ENCODE measurements at places on chromosomes 11 and 22.

DNA sequence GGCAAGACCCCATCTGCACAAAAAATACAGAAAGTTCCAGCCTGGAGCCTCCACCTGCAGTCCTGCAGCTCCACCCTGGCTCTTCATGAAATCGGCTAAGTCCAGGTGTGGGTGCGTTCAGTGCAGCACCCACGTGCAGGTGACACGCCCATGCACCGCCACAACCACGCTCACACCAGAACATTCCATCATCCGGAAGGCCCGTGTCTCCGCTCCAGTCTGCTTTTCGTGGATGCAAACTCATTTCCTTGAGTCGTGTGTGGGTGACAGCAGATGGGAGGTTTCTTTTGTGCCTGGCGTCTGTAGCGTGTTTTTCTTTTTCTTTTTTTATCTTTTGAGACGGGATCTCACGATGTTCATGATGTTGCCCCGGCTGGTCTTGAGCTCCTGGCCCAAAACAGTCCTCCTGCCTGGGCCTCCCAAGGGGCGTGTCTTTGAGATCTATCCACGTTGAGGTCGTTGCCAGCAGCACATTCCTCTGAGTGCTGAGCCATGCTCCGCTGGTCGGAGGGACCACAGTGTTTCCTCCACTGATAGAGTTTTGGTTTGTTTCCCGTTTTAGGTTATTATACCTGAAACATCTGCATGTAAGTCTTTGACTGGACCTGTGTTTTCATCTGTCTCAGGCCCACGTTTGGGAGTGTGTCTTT is 7.2 kb downstream of the PTDSS2 start:
- no peak for DNase-seq

DNA sequence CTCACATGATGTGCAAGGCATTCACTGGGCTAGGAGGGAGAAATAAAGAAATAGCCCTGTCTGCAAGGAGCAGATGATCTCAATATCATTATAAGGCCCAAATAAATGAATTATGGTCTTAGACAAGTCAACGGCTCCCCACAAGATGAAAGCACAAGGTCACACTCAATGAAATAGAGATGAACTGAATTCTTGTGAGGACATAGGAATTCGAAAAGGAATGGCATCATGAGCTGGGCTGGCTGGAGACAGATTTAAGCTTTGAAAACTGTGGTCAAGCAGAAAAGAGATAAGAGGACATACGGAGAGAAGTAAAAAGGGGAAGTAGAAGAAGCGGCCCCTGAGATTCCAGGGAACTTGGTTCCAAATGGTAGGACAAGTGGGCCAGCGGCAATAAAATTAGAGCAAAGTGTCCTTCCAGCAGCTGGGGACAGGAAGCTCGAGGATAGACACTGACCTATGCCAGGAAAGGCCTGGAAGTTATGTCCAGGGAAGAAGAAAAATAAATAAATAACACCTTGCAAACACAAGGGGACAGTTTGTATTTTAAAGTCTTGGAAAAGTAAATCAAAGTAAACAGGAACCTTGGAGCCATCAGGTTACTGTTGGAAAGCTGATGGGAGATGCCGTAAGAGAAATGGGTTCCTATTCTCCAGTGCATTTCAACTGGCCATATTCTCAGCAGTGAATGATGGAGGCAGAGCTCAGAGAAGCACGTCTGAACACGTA is 37.8 kb downstream of the GALNT18 start:
- no peak for DNase-seq

GRCh38 chr22:33329398-33329797 is 271.2 kb upstream of the SYN3 start:
- DNase-seq: no peak

- no peak for DNase-seq
Observed at GRCh38 chr11:134901542-134901941, 489.5 kb upstream of the B3GAT1 start.

- no peak for DNase-seq
Observed at GRCh38 chr11:66861774-66862558, 5.1 kb downstream of the LRFN4 start.

GRCh38 chr22:25698978-25699377 is 43.0 kb upstream of the MYO18B start:
- no peak for DNase-seq

- DNase-seq: no peak
Observed at GRCh38 chr11:66419825-66420224, 1.0 kb upstream of the NPAS4 start.

DNA sequence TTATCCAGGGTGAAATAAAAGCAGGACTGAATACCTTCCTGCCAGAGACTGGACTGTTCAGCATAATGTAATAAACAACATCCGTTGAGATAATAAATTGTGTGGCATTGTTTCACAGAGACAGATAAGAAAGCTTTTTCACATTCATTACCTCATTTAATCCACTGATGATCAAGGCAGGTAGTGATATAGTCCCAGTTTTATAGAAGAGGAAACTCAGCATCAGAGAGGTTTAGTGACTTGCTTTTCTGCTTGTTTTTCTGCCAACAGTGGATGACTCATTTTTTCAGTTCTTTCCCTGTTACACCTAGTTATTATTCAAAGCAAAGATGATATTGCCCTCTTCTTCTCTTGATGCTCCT is 4.0 kb downstream of the MYO18B start:
- DNase-seq: no peak

DNA sequence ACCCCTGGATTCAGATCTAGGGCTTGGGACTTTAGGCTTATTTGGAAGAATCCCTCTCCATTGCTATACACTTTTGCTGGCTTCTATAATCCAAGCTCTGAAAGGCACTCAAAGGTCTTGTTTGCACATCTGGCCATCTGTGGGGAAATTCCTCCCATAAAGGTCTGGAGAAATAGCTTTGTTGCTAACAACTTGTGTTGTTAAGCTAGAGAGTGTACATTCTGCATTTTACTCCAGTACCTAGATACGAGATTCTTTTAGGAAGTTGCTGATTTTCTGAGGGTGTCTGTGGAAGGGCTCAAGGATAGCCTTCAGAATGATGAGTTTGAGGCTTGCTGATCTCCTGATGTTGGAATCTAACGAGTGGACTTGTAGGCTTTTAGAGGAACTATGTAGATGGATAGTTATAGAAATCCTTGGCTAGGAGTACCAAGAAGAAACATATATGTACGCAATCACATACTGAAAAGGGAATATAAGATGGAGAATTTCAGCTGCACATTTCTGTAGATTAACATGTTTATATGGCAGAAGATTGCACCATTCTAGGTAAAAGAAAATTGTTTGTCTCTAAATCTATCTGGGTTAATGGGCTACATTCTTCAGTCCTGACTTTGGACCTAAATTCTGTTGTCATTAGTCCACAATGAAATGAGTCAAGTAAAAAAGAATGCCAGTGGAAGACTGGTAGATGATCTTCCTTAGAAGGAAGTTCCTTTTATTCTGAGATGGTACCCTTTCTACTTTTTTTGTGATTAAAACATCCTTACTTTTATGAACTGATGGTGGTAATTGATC is 51.0 kb downstream of the UBASH3B start:
- DNase-seq: no peak

DNA sequence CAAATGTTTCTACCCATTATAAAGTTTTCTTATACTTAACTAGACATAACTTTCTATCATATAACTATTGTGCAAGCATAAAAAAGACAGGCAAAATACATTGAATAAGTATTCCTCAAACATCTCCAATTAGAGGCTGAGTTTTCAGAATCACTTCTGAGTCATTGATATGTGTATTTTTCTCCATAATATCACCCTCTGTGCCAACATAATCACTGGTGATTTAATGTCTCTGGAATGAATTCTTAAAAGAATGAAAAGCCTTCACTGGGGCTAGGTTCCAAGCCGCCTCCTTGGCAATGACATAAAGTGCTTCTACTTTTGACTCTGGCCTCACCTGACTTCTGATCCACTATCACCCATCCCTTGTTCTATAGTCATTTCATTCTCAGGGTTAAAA is 197.0 kb upstream of the E2F8 start:
- no peak for DNase-seq

GRCh38 chr22:19041704-19042074 is 80.5 kb downstream of the DGCR2 start:
- no peak for DNase-seq

DNA sequence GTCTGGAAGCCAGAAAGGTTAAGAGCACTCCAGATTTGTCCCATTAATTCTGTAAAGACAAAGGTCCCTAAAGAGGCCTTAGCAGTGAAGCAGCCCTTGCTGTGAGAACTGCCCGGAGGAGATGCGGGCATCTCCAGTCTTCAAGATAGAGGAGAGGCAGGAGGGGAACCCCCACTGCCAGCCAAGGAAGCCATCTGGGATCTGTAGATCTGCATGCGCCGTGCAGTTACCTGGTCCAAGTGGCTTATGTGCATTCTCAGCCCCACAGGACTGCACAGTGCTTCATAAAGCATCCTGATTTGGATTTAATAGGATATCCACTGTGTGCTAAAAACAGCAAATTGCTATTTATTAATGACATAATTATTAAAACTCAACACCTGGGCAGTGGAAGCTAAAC is 834.6 kb downstream of the NTM start:
- no peak for DNase-seq

DNA sequence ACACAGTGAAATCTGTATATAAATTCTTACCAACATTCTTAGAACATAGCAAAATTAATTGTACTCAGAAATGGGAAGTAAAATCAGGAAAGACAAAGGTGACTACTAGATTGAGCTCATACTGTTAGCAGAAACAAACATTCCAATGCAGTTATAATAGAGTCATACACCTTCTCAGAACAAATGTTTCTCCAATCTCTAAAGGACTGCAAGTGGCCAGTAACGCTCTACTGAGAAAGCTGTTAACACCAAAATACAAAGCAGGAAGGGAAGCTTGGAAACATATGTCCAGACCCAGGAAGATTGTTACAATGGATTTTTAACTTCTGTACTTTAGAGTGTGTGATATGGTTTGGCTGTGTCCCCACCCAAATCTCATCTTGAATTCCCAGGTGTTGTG is 341.5 kb downstream of the LARGE1 start:
- no peak for DNase-seq

- no peak for DNase-seq
Observed at GRCh38 chr11:61735391-61735790, 17.0 kb upstream of the MYRF start.

DNA sequence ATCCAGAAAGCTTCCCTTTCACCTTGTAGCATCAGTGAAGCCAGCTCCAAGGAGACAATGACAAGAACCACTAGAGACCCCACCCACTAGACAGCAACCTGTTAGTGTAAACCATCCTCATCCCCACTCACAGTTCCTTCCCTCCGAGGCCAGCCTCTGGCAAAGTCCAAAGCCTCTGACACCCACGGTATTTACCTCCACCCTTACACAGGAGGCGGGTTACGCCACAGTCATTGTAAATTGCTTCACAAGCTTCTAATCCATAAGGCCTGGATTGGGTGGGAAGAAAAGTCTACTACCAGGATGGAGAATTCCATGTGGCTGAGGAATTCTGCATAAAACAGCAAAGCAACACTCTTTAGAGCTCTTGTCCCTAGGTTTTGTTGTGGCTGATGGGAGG is 287.4 kb downstream of the BUD13 start:
- DNase-seq: no peak

- no peak for DNase-seq
Observed at GRCh38 chr22:42873356-42873755, 16.3 kb upstream of the ARFGAP3 start.

DNA sequence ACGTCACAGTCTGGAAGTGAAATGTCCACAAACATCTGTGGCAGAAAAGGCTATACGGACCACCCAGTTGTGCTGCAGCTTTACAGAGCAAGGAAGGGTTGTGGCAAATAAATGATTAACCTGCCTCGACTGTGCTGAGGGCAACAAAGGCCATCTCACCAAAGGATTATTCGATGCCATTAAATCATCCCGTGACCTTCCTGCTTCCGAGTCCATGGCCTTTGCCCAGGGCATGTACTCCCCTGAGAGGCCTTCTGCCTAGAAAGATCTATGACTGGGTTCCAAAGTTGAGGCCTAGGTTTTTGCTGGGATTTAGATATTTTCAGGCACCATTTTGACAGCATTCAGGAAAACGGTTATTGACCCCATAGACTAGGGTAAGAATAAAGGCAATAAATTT is 9.2 kb downstream of the CDPF1 start:
- DNase-seq: no peak

DNA sequence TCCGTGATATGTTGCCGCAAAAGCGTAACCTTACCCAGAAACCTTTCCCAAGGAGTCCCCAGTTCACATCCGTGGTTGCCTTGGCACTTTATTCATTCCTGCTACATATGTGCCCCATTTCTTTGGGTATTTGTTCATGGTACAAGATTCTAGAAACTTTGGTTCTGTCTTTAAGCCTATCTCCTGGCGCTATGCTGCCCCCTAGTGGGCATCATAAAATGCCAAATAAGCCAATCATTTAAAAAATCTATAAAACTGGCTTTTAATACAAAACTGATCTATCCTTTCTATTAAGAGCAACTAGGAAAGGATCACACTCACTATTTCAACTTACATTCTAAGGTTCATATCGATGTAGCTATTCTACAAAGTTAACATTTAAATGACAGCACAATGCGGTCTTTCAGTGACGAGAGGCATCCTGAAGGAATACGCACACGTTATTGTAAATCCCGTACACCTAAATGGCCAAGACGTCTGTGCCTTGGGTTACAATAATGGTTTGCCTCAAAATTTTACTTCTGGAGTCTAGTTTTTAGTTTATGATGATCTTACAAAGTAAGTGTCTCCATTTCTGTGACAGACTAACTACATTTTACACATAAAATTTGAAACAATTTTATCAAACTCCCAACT is 16.2 kb downstream of the PIWIL3 start:
- DNase-seq: peak; percentile 14

Data from stimulated activated CD8-positive, alpha-beta memory T cell treated with anti-CD3 and anti-CD28 coated beads, Interleukin-4, amount 100 ng/mL, for 1 hour (primary cell).